ENCODE measurements at places on chromosomes 6 and 20.

- DNase-seq, result peak; percentile 31
Measured at GRCh38 chr6:31829633-31830283, 2.2 kb downstream of the HSPA1B start.

DNA sequence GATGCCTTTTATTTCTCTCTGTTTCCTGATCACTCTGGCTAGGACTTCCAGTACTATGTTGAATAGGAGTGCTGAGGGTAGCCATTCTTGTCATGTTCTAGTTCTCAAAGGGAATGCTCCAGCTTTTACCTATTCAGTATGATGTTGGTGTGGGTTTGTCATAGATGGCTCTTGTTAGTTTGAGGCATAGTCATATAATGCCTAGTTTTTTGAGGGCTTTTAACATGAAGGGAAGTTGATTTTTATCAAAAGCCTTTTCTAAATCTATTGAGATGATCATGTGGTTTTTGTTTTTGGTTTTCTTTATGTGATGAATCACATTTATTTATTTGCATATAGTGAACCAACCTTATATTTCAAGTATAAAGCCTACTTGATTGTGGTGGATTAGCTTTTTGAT is 55.6 kb downstream of the KLHL32 start:
- no peak for DNase-seq

DNA sequence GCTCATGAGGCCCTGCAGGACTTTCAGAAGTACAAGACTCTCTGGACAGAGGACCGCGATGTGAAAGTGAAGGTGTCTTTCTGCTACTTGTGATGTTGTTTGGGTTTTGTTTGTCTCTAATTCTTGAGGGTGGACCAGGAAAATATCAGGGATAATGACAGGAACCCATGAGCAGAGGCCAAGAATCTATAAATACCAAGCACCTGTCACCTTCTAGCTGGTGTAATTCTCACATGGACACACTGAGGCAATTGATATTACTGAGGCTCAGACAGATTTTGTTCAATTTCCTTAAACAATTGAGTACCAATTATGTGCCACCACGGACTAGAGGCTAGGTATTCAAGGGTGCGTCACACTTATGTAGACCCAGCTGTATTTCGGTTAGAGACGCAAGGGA is 107.9 kb downstream of the DNAH8 start:
- DNase-seq, result no peak

GRCh38 chr20:1418350-1418749 is 25.5 kb upstream of the FKBP1A start:
- DNase-seq, result no peak

DNA sequence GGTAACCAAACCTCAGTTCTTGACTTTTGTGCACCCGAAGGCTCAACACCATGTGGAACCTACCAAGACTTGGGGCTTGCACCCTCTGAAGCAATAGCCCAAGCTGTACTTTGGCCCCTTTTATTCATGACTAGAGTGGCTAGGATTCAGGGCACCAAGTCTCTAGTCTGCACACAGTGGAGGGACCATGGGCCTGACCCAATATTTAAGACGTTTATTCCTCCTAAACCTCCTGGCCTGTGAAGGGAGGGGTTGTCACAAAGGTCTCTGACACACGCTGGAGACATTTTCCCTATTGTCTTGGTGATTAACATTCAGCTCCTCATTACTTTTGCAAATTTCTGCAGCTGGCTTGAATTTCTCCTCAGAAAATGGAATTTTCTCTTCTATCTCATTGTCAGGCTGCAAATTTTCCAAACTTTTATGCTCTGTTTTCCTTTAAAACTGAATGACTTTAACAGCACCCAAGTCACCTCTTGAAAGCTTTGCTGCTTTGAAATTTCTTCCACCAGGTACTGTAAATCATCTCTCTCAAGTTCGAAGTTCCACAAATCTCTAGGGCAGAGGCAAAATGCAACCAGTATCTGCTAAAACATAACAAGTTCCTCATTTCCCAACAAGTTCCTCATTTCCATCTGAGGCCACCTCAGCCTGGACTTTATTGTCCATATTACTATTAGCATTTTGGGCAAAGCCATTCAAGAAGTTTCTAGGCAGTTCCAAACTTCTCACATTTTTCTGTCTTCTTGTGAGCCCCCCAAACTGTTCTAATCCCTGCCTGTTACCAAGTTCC is 481.4 kb upstream of the BTBD3 start:
- DNase-seq, result no peak

DNA sequence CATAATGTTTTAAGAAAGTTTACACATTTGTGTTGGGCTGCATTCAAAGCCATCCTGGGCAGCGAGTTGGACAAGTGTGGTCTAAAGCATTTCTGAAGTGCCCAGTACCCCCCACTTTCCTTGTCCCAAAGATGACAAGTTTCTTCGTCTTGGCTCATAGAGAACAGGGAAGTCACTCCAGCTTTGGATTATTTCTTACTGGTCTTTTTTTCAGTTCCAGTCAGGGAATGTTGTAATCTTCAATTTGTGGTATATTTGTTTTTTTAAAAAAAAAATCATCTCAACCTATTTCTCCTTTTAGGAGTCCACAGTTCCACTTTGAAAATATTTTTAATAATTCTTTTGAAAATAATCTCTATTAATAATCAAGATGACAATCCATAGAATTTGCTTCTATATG is 34.0 kb downstream of the SLX4IP start:
- no peak for DNase-seq

GRCh38 chr6:142011156-142011555 is 121.6 kb upstream of the GJE1 start:
- no peak for DNase-seq

- DNase-seq, result no peak
Measured at GRCh38 chr20:45722047-45722446, at the start of gene SPINT4. Gene SPINT4, plus strand, starts transcription at chr20:45722347. Its CDS starts 21 bp downstream, at chr20:45722368.

- no peak for DNase-seq
Measured at GRCh38 chr6:90425161-90425641, 128.6 kb upstream of the BACH2 start.

DNA sequence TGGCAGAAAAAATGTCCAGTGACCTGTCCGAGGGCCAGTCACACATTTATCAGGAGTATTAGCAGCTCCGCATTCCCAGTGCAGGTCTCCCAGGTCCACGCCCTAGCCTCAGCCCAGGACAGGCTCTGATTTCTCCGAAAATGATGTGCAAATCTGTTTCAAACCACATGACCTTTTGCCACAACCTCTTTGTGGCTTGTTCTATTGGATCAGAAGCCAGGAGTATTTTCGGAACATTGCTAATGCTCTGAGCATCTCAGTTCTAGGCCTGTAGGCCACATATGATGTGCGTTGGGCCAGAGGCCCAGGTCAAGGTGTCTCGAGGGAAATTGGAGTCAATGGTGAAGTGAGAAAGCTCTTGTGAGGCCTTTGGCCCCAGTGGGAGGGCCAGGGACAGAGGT is 40.4 kb downstream of the SNX5 start:
- DNase-seq, result no peak

DNA sequence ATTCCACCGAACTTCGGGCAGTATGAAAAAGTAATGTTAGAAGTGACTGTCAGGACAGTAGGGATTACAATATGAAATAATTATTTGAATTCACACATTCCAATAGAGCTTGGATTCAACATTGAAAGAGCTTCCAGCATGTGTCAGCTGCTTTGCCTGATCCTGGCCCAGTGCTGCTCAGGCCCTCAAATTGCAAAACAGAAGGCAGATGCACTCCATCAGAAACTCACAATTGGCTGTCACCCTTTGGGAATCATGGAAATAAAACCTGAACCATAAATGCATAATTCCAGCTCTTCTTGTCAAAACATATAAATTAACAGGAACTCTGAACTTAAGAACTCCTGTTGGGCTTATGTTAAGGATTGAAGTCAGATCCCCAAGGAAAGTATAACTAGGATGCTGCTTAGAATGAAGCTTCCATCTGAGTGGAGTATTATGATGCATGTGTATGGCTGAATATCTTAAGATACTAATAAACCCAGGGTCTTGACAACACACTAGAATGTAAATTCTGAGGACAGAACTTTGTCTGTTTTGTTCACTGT is 1.8 kb upstream of the NDUFAF4 start:
- no peak for DNase-seq

DNA sequence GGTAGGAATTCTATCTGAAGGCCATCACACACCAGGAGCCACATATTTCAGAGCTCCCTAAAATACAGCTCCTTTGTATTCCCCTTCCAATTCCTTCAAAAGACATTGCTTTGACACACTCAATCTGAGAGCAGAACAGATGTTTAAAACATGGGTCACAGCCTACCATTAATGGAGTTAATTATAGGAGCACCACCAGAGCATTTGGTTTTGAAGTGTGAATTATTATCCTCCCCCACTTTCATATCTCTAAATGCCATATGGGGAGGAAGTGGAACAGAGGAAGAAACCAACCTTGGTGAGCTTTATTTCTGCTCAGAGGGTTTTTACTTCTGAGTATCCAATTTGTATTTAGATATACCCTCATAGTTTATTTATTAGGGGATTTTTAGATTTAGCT is 50.7 kb upstream of the TNFRSF21 start:
- no peak for DNase-seq

- DNase-seq, result no peak
Measured at GRCh38 chr6:10166031-10166430, 248.8 kb downstream of the TFAP2A start.

DNA sequence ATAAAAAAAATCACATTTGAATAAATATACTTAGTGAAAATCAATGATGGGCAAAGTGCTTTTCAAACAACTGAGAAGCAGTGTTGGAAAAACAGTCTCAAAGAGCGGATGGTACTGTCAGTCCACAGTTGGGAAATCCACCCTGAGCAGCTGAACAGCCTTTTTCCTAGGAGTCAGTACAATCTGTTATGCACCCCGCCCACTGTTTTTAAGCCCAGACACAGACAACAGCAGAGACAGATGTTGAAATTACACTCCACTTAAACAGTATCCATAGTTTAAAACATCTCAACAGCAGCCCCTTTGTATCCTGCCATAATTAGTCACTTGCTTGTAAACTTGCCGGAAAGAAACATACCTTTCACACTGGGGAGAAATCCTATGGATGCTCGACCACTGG is 372 bp downstream of the KIAA0408 start:
- no peak for DNase-seq

- no peak for DNase-seq
Measured at GRCh38 chr6:126300735-126301134, 39.2 kb upstream of the CENPW start.

- DNase-seq, result no peak
Measured at GRCh38 chr6:108806665-108807064, 41.6 kb upstream of the ARMC2 start.

DNA sequence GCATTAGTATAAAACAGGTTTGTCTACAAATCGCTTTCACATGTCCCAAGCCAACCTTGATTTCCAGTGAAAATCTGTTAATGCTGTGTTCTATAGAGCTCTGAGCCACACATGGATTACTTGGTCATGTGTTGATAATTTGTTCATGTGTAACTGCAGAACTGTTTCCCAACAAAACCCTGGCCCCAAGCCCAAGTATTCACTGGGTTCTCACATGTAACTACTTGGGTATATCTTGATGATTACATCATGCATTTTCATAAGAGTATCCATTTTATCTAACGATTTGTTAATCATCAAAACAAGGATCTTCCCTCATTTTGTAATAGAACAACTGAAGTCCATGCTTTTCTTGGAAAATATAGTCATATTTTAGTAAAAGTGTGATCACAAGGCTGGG is 657.6 kb downstream of the PRKN start:
- DNase-seq, result no peak

- DNase-seq, result no peak
Measured at GRCh38 chr6:166686317-166686716, 59.3 kb upstream of the RPS6KA2 start.

DNA sequence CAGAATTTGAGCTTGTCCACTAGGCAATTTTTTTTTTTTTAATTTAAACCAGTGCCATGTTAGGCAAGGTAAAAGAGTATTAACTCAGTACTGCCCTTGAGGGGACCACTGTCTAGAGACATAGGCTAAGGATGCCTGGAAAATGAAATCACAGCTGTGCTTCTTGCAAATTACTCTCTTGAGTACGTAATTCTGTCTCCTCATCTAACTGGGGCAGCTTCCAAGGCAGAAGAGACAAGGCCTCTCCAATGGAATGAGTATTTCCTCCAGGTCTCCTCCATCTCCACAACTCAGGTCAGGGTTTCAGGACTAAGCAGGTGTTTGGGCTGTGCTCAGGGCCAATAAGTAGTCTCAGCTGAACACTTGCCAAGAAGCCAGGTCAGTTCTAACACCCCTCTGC is 33.8 kb upstream of the MRPS10 start:
- no peak for DNase-seq

GRCh38 chr6:19879663-19880062 is 42.5 kb downstream of the ID4 start:
- peak; percentile 64 for DNase-seq

DNA sequence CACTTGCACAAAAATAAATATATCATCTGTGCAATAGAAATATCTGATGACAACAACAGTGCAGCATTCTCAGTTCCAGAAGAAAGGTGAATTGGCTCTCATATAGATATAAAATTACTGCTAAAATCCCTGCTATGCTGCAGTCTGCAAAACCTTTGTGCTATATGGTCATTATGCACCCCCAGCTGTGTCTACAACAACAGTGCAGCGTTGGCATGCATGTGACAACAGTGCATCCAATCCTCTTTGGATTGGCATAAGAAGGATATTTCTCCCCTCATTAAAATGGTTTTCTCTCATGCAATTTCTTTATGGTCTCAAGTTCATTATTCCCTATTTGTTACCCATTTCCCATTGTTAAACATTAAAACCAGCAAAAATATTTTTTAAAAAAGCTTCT is 23.1 kb downstream of the OR2B6 start:
- no peak for DNase-seq

DNA sequence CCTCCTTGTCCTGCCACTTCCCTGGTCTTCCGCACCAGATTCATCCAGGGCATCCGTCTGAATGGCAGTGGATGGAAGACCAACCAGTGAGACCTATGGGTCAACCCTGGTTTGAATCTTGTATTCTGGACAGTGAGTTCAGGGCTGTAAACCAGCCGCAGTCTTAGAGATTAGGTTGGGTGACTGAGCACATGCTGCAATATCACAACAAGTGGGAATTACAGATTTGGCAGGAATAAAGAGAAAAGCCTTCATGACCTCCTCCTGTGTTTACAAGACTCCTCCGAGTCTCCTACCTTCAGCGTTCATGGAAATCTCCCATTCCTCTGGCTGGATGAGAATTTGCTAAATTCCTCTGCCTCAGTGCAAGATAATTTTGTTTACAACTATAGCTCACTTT is 9.9 kb downstream of the ECI2 start:
- DNase-seq, result no peak

GRCh38 chr20:438571-439469 is 23.5 kb downstream of the TBC1D20 start:
- DNase-seq, result no peak

DNA sequence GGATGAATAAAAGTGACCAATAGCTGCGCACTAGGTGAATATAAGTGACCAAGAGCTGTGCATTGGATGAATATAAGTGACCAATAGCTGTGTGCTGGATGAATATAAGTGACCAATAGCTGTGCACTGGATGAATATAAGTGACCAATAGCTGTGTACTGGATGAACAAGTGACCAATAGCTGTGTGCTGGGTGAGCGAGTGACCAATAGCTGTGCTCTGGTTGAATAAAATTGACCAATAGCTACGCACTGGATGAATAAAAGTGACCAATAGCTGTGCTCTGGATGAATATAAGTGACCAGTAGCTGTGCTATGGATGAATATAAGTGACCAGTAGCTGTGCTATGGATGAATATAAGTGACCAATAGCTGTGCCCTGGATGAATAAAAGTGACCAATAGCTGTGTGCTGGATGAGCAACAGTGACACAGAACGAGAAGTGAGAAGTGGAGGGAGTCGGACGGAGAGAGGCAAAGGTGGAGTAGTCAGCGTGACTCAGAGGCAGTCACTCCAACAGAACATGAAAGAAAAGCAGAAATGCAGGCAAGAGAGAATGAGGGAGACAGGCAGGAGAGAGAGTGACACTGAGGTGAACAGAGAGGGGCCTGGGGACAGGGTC is 38.5 kb downstream of the RBM38 start:
- no peak for DNase-seq
